ENCODE measurements at places on chromosomes 6 and 20.

GRCh38 chr6:70125602-70126001 is 177.3 kb downstream of the COL9A1 start:
- no peak for DNase-seq

DNA sequence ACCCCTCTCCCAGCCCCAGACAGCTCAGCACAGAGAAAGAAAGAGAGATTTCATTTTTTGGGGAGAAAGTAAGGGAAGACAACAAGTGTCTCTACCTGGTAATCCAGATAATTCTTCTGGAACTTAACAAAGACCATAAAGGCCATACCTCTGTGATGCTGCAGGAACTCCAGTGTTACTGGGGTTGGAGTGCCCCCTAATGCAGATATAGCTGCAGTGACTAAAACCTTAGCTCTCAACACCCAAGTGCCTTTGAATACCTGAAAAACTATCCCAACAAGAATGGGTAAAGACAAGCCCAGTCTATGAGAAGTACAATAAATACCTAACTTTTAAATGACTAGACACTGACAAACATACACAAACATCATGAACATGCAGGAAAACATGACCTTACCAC is 365.3 kb upstream of the PTCHD4 start:
- DNase-seq = no peak

DNA sequence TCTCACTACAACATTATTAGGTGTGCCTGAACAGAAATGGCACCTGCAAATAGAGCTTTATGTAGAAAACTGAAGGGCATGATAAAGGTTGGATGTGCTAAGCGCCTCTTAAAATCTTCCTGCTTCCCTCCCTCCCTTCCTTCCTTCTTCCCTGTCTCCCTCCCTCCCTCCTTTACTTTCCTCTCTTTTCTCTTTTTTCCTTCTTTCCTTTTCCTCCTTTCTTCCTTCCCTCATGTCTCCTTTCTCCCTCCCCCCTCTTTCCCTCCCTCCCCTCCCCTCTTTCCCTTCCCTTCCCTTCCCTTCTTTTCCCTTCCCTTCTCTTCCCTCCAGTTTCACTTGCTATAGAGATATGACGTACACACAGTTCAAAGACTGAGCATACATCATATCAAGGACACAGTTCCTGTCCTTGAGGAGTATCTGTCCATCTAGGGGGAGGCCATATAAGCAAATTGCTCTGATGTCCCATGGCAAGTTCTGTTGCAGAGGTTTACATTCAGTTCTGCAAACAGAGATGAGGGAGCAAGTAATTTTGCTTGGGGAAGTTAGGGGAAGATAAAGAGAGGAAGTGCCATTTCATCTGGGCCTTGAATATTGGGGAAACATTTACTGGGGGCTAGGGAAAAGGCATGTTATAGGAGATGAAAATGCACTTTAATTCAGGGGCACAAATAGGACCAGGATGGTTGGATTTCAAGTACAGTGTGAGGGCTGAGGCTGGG is 79.0 kb upstream of the EEF1E1 start:
- DNase-seq = no peak

- DNase-seq = no peak
Observed at GRCh38 chr6:152161501-152161900, 354.0 kb downstream of the ESR1 start.

DNA sequence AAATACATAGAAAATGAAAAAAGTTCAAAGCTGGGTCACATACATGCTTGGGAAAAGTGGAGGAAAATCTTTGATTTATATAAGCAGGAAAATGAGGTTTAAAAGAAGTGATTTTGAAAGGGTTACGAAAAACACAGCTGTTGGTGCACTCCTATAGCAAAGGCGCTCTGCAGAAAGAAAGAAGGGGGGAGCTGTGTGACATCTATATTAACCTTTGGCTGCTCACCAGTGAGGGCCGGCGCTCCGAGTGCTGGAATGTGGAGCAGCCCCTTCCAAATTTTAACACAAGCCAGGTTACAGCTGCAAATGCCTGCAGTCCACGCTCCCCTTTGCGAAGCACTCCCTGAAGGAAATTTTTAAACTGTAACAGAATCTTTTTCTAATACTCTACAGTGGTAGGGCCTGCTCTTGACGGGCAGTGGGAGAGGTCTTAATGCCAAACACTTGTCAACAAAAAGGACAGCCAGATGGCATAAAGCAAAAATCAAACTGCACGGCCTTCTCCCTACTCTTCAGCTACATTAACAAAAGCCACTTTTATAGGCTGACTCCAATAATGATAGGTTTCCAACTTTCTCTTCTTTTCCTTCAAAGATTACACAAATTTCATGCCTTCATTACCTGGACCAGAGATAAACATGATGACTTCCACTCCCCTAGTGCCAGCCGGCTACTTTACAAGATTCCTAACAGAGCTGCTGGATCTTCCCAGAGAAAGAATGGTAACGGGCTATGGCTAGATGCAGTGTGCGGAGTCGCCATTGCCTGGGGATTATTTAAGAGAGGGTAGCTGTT is 4.8 kb downstream of the BMP7 start:
- DNase-seq = no peak

GRCh38 chr6:163759542-163759941 is 345.0 kb downstream of the QKI start:
- DNase-seq = no peak

DNA sequence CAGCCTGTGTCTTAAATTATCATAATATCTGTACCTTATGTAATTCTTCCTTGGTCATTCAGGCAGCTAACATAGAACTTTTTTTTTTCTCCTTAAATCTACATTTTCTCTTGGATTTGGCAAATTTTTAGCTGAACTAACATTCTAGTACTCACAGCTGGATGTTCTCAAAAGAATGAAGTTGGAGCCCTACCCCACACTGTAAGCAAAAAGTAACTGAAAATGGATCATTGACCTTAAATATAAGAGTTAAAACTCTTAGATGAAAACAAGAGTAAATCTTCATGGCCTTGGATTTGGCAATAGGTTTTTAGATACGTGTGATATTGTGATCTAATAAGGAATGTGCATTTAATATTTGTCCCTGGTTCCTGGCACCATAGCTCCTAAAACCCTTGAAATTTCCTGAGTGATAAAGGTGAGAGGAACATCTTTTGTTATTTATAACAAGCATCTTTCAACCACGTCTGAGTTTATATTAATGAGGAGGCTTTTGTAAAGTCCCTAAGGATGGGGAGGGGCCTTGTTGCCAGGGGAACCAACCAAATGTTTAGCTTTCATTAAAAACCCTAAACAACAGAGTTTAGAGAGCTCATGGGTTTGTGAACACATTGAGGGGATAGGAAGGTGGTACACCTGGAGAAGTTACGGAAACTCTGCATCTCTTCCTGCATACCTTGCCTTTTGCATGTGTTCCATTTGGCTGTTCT is 106.1 kb upstream of the ADGRF4 start:
- no peak for DNase-seq

GRCh38 chr6:45587229-45588060 is 209.7 kb upstream of the SUPT3H start:
- peak; percentile 69 for DNase-seq

DNA sequence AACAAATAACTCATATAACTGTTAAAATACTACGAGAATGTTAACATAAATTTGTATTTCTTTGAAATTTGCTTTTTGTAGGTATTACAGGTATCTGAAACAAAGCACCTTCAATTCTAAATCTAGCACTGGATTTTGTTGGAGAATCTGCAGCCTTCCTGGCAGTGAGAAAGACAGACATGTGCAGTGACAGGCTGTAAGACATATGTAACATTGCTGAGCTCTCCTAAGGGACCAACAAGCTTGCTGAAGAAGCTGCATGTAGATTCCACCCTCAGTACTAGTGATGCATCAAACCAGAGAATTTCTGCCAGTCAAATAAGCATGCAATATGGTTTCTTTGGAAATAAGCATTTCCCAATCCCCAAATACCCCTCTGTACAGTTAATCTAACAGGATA is 20.5 kb upstream of the KIAA1586 start:
- DNase-seq = no peak

GRCh38 chr6:10312445-10312844 is 102.4 kb downstream of the TFAP2A start:
- DNase-seq = peak; percentile 42

GRCh38 chr6:11750682-11751081 is 27.9 kb downstream of the ADTRP start:
- no peak for DNase-seq

- DNase-seq = no peak
Observed at GRCh38 chr6:25714765-25715164, 39.8 kb upstream of the SLC17A4 start.

GRCh38 chr6:169979873-169980432 is 228.5 kb downstream of the ERMARD start:
- DNase-seq = no peak

GRCh38 chr20:24135781-24136180 is 147.2 kb upstream of the GGTLC1 start:
- no peak for DNase-seq

- DNase-seq = no peak
Observed at GRCh38 chr6:15941168-15941567, 187.7 kb upstream of the MYLIP start.

DNA sequence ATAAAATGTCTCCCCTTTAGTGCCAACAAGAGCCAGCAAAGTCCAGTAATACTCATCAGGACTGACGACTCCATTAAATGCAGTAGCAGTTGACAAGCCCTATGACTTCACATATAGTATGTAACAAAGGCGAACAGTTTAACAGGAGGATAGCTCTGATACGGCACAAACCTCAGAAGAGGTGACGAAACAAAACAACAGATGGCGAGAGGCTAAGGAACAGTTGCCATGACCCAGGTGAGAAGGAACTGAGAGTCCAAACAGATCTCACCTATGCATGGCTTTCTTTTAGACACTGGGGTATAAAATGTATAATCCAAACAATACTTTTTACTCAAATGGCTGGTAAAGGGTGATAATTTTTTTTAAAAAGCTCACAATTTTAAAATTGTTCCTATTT is 37.1 kb downstream of the SYNE1 start:
- no peak for DNase-seq

- no peak for DNase-seq
Observed at GRCh38 chr20:57655809-57656155, 35.6 kb upstream of the ZBP1 start.

DNA sequence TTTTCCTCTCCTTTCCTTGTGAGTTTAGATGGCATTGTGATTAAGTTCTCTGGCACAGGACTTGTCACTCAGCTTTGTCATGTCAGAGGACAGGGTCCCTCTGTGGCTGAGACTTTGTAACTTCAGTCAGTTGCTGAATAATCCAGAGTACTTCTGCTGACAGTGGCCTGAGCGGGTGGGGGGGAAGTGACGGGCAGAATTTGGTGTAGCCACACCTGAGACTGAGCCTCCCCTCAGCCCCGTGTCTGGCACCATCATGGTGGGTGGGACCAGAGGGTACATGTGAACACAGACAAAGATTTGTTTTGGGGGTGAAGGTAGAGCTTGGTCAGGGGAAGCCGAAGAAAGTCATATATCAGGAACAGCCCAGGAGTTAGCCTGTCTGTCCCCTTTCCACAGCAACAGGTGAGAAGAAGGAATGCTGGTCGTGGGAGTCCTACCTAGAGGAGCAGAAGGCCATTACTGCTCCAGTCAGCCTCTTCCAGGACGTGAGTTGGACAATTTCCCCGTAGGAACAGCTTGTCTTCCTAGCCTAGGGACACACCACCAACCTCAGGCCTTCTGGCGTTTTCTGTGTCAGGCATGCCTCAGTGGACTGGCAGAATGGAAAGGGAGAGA is 20.9 kb downstream of the L3MBTL1 start:
- no peak for DNase-seq

DNA sequence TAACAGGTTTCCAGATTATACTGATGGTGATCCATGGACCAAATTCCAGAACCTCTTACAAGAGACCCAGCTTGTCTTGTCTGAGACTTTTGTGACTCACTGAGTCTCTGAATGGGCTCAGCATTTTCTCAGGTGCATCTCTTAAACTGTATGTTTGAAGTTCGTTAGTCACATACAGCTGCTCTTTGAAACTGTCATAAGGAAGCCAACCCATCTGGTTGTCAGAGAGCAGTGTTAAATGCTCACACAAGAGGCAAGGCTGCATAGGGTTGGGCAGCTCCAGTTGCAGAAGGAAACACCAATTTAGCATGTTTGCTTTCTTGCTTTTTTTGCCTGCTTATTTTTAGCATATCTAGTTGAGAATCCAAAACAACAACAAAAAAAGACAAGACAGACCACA is 47.1 kb downstream of the TRIM27 start:
- DNase-seq = no peak

GRCh38 chr20:60087563-60088105 is 129.4 kb downstream of the CDH26 start:
- DNase-seq = no peak
